ENCODE measurements at places on chromosomes 3 and 15. TPM values are rescaled to one million over a fixed set of nuclear protein-coding genes. Genes with fewer than 3 reads are reported as not detected.

DNA sequence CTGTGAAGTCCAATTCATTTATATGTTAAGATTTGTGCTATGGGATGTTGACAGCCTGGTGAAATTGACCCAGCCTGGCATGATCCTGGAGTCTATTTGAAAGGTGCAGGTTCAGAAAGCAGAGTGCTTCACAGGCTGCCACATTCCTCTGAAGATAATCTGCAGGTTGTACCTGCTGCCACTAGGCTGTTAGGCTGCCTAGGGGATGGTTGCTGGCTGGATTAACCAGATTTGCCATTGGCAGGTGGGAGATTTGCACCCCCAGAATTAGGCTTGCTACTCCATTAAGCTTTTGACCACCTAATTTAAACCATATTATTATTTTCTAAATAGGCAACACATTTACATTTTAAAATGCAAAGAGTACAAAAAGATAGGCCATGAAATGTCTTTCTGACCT is 85.8 kb upstream of the RASGRP1 start:
- no peaks in the 10 kb centered on the region for H3K27me3 ChIP-seq
- H3K27ac ChIP-seq = peak overlapping the region; percentile 90
- H3K4me3 ChIP-seq = peak overlapping the region; percentile 82
- peaks cover 8% of the 10 kb centered on the region for H3K36me3 ChIP-seq
- peaks cover 71% of the 10 kb centered on the region for H3K4me1 ChIP-seq

GRCh38 chr15:62334536-62334935 is 169.5 kb upstream of the C2CD4B start:
- H3K27me3 ChIP-seq = no peaks in the 10 kb centered on the region
- no peak overlapping the region for H3K27ac ChIP-seq
- H3K36me3 ChIP-seq = no peaks in the 10 kb centered on the region

DNA sequence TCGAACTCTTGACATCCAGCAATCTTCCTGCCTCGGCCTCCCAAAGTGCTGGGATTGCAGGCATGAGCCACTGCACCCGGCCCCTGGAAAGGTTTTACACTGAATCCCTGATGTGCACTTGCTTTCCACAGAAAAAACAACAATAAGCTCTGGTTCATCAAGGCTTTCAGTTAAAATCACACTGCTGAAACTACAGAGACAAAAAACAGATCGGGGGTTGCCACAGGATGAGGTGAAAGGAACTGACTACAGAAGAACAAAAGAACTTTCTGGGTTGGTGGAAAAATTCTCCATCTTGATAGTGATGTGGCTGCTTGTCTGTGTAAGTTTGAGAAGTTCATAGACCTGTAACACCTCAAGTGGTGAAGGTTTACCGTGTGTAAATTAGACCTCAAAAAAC is 2.9 kb downstream of the RAB43 start:
- H3K4me3 ChIP-seq = peak overlapping the region; percentile 94
- peak; percentile 89 for DNase-seq
- peaks cover 63% of the 10 kb centered on the region for H3K4me1 ChIP-seq
- no peaks in the 10 kb centered on the region for H3K27me3 ChIP-seq

The GOLGA8T gene
- not detected for total RNA-seq

- H3K27me3 ChIP-seq = peaks cover 71% of the 10 kb centered on the region
- peak overlapping the region; percentile 25 for H3K27ac ChIP-seq
- peaks cover 2% of the 10 kb centered on the region for H3K36me3 ChIP-seq
- peak overlapping the region; percentile 82 for H3K4me3 ChIP-seq
Observed at GRCh38 chr3:185825639-185826481, 1.0 kb upstream of the IGF2BP2 start.

DNA sequence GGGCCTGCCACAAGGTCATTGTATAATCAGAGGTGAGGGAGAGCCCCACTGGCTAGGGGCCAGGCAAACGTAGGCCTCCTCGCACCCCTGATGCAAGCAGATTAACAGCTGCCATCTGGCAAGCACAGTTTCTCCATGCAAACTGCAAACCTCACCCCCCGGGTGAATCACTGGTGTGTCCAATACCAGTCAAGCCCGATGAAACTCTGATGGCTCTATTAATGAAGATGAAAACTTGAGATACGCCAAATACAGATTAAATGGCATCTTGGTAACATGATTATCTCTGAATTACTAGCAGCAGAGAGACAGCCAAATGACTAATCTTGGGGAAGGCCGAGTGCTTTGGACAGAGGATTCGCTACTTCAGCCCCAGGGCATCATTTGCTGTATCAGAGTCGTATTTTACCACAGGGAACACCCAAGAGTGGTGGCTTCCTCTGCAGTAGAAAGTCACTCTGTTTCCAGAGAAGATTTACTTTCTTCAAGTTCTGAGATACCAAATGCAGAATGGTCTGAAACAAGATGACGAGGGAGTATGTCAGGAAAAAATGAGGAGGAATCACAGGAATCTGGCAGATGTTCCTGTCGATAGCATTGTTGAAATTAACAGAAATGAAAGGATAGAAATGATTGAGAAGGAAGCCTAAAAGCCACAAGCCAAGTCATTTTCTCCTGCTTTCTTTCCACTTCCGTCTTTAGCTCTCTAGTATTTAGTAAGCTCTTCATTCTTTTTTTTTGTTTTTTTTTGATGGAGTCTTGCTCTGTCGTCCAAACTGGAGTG is 96.2 kb upstream of the NR2F2 start:
- H3K27ac ChIP-seq = no peak overlapping the region
- H3K36me3 ChIP-seq = no peaks in the 10 kb centered on the region
- no peaks in the 10 kb centered on the region for H3K4me1 ChIP-seq
- no peaks in the 10 kb centered on the region for H3K27me3 ChIP-seq
- no peak overlapping the region for H3K4me3 ChIP-seq
- DNase-seq = no peak

GRCh38 chr3:37740471-37740870 is 121.2 kb upstream of the CTDSPL start:
- H3K27ac ChIP-seq = no peak overlapping the region
- no peak overlapping the region for H3K4me3 ChIP-seq
- peaks cover 4% of the 10 kb centered on the region for H3K27me3 ChIP-seq

GRCh38 chr3:151875759-151876158 is 2.3 kb downstream of the SUCNR1 start:
- H3K4me1 ChIP-seq = peaks cover 15% of the 10 kb centered on the region
- no peak overlapping the region for H3K4me3 ChIP-seq
- no peak for DNase-seq
- H3K36me3 ChIP-seq = no peaks in the 10 kb centered on the region
- no peak overlapping the region for H3K27ac ChIP-seq

The CYP8B1 gene
- total RNA-seq = not detected

DNA sequence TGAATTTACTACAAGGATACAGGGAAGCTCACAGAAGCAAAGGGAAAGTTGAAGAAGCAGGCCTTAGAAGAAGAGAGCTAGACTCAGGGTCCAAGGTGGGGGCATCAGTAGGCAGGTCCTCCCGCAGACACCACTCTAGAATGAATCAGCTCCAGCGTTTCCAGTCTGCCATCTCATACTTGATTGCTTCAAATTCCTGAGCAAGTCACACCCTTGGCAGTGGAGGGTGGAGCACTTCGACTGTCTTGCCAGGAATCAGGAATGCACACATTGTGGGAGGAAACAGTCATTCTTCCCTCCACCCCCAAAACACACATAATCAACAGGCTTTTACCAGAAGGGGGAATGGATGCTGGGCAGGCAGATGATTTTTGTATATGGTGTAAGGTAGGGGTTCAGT is 78.5 kb downstream of the CHCHD6 start:
- no peak overlapping the region for H3K27ac ChIP-seq
- DNase-seq = no peak
- H3K4me1 ChIP-seq = peaks cover 6% of the 10 kb centered on the region
- no peaks in the 10 kb centered on the region for H3K27me3 ChIP-seq
- H3K4me3 ChIP-seq = no peak overlapping the region

GRCh38 chr3:109648027-109648426 is 310.7 kb upstream of the DPPA4 start:
- H3K4me3 ChIP-seq = no peak overlapping the region
- H3K36me3 ChIP-seq = no peaks in the 10 kb centered on the region
- DNase-seq = no peak
- H3K27ac ChIP-seq = no peak overlapping the region

The ESYT3 gene
- total RNA-seq = 0.17 TPM

The C15orf61 gene
- 4.7 TPM for total RNA-seq

GRCh38 chr3:149251186-149251585 is 29.6 kb upstream of the CP start:
- DNase-seq = peak; percentile 11
- peaks cover 10% of the 10 kb centered on the region for H3K27me3 ChIP-seq
- no peak overlapping the region for H3K27ac ChIP-seq
- no peak overlapping the region for H3K4me3 ChIP-seq

DNA sequence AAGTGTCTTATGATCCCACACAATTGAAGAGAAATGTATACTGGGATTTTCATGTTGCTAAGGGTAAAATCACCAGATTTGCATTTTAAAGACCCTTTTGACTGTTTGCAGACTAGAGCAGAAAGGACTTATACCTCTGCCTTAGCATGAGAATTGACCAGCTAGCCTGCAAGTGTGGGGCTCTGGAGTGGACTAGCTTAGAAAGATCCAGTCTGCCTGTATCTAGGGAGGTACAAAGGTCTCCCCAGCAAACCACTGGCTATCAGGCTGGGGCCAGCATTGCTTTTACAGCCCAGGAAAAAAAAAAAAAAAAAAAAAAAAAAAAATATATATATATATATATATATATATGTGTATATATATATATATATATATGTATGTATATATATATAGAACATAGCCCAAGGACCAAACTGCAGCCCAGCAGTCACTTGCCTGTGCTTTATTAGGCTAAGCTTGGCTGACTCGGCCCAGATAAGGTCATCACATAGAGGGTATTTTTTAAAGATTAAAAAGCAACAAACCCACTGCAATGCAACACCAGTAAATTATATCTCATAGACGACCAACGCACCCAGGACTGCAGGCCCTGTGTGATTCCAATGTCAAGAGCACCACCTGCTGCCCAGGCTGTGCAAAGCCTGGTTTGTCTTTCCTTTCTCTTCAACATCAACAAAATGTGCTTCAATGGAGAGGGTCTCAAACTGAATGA is 63.7 kb downstream of the DCLK3 start:
- no peak overlapping the region for H3K27ac ChIP-seq
- no peaks in the 10 kb centered on the region for H3K36me3 ChIP-seq
- DNase-seq = peak; percentile 77
- H3K27me3 ChIP-seq = peaks cover 2% of the 10 kb centered on the region

The SLC28A1 gene
- total RNA-seq = not detected

Data from activated CD4-positive, alpha-beta T cell treated with anti-CD3 and anti-CD28 coated beads, Interleukin-2, amount 10 ng/mL, durations not matched to agents 24 days and 14 days (primary cell).